ENCODE measurements at places on chromosomes 11 and 22. TPM values are rescaled to one million over a fixed set of nuclear protein-coding genes. Genes with fewer than 3 reads are reported as not detected.

GRCh38 chr11:26649884-26650283, 72.0 kb downstream of the SLC5A12 start:
- no peak overlapping the region for H3K27ac ChIP-seq
- peak; percentile 78 for DNase-seq
- no peak overlapping the region for H3K4me3 ChIP-seq
- H3K4me1 ChIP-seq: no peaks in the 10 kb centered on the region

BTG4 gene
- total RNA-seq: not detected

CCDC134 gene
- total RNA-seq: 6.6 TPM

- H3K4me1 ChIP-seq: no peaks in the 10 kb centered on the region
- no peak overlapping the region for H3K27ac ChIP-seq
- H3K36me3 ChIP-seq: no peaks in the 10 kb centered on the region
Measured at GRCh38 chr11:116693593-116694348, 79.0 kb downstream of the BUD13 start.

- H3K4me1 ChIP-seq: no peaks in the 10 kb centered on the region
- no peak overlapping the region for H3K27ac ChIP-seq
- H3K36me3 ChIP-seq: no peaks in the 10 kb centered on the region
- H3K27me3 ChIP-seq: no peaks in the 10 kb centered on the region
Measured at GRCh38 chr22:33188326-33188725, 130.1 kb upstream of the SYN3 start.

GRCh38 chr11:134477486-134477885, 65.4 kb upstream of the B3GAT1 start:
- no peaks in the 10 kb centered on the region for H3K4me1 ChIP-seq
- H3K36me3 ChIP-seq: no peaks in the 10 kb centered on the region
- H3K4me3 ChIP-seq: no peak overlapping the region
- no peak overlapping the region for H3K27ac ChIP-seq

- H3K4me3 ChIP-seq: no peak overlapping the region
Measured at GRCh38 chr22:20199413-20199842, 48.6 kb upstream of the CCDC188 start.
